ENCODE measurements at places on chromosomes 2 and 18. TPM values are rescaled to one million over a fixed set of nuclear protein-coding genes. Genes with fewer than 3 reads are reported as not detected.

DNA sequence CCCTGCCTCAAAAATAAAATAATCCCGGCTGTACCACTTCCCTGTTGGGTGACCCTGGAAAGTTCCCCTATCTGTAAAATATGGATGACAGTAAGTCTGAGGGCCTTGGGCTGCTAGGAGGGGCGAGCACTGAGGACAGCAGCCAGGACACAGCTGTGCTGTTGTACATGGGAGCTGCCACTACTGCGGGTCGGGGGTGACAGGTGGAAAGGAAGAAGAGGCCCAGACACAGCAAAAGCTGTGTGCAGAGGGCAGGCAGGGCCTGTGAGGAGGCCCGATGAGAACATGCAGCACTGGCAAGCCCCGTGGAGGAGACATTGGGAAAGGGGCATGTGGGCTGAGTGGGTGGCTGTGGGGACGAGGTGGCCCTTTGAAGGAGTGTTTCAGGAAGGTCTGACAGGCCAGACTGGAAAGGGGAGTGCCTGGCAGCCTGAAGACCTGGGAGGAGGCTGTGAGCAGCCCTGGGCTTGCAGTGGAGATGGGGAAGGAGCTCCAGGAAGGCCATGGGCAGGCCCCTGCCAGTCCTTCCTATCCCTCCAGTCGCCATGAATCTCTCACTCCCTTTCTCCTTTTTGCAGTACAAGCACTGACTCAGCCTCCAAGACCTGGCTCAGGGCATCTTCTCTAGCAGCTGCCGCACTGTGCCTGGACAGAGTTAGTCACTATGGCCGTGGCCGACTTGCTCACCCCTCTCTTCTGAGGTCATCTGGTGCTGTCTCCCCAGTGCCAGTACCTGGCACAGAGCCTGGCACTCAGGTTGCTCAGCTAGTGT lies 28.9 kb upstream of the SEMA4C start:
- DNase-seq, result no peak

DNA sequence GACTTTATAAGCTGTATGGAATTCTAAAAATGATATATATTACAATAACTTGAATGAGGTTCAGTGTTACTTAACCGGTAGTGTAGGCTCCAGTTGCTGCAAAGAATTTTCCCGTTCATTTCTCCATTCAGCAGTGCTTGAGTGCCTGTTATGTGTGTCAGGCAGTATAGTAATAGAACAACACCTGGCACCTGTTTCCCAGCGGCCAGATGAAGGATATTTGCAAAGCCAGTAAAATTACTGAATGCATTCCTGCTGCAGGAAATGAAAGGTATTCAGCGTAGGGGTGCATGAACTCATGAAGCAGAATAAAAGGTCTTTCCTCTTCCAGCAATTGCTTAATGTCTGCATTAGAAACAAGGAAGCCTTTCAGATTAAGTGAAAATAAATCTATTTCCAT lies 18.8 kb downstream of the YPEL5 start:
- DNase-seq, result no peak

DNA sequence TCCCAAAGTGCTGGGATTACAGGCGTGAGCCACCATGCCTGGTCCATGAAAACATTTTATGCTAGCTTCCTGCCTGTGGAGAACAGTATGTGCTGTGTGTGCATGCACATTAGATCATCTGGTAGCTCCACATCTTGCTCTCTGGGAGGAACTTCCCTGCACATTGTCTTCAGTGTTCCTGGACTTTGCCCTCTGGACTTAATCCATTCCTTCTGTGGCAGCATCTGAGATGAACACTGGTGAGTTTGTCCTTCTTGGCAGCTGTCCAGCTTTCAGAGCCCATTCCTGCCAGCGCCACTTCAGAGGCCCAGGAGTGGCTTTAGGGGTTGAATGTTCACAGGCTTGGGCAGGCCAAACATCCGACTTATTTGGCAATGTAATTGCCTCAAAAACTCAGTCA lies 65.2 kb downstream of the POU3F3 start:
- no peak for DNase-seq

DNA sequence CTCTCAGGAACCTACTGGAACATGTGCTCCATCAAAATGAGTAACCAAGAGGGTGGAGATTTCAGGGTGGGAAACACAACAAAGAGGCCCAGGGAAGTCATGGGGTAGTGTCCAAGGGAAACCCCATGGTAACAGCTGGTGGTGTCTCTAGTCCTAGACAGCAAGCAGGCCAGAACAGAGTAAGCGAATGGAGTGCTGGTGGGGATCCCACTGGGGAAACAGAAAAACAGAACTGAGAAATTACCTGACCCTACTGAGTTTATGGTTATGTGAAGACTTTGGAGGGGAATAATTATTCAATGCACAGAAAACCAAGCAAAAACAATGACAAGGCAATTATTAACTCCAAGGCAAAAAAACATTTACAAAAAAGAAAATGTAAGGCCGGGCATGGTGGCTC lies 16.9 kb downstream of the ERCC3 start:
- DNase-seq, result no peak

- DNase-seq, result no peak
These were observed 286.6 kb upstream of the HDAC4 start for GRCh38 chr2:239687441-239687840.

DNA sequence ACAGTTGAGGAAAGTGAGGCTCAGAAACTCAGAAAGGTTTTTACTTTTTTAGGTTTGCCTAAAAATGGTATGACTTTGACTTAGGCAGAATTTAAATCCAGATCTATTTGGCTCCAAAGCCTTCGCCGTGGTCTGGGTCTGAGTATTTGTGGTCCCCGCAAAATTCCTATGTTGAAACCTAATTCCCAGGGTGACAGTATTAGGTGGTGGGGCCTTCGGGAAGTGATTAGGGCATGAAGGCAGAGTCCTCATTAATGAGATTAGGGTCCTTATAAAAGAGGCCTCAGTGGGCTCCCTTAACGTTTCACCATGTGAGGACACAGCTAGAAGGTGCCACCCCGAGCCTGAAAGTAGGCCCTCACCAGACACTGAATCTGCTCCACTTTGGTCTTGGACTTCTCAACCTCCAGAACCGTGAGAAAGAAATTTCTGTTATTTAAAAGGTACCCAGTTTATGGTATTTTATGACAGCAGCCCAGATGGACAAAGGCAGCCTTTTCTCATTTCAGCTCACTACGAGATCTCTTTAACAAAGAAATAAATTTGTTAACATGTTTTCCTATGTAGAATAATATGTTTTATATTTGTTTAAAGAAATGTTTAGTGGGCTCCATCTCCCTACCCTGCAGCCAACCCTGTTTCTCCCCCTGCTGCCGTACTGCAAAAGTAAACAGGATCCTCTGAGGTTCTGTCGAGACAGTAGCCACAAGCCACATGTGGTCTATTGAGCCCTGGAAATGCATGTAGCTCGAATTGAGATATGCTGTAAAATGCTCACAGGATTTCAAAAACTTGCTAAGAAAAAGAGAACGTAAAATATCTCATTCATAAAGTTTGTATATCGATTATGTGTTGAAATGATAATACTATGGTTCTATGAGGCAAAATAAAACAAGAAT lies 80.6 kb downstream of the MOGAT1 start:
- no peak for DNase-seq

- peak; percentile 76 for DNase-seq
These were observed 179.0 kb downstream of the KLHL29 start for GRCh38 chr2:23563673-23564614.

DNA sequence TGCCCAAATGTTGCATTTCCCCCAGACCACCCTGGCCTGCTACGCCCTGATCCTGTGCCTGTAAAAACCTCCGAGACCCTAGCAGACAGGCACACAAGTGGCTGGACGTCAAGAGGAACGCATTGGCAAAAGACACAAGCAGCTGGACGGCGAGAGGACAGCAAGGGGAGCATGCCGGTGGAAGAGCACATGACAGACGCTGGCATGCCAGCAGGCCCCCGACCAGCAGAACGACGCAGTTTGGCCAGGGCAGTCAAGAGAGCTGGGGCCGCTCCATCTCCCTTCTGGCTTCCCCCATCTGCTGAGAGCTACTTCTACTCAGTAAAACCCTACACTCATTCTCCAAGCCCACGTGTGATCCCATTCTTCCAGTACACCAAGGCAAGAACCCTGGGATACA lies 42.1 kb downstream of the SAP130 start:
- DNase-seq, result no peak

DNA sequence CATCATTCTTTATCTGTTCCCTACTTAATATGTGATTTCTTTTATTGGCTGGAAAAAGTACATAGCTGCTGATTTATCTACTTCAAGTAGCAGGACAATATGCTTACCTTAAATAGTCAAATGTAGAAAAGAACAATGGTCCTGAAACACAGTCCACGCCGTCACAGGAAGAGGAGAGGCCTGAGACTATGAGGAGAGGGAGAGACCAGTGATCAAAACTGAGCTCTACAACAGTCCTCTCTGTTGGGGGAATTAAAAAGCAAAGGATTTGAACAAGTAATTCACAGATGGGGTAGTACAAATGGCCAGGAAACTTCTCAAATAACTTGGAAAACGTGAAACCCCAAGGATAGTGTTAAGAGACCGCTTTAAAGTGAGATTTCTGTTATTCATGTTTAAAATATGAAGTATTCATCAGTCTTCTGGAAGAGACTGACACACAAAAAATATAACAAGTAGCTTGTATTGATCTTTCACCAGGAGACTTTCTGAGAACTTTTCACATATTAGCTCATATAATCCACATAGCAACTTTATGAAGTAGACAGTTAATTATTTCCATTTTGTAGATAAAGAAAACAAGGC lies 20.2 kb downstream of the SCYGR8 start:
- DNase-seq, result no peak

GRCh38 chr18:77078690-77079070 lies 53.9 kb downstream of the MBP start:
- no peak for DNase-seq

GRCh38 chr2:86338778-86339295 lies 1.4 kb upstream of the REEP1 start:
- DNase-seq, result no peak

DNA sequence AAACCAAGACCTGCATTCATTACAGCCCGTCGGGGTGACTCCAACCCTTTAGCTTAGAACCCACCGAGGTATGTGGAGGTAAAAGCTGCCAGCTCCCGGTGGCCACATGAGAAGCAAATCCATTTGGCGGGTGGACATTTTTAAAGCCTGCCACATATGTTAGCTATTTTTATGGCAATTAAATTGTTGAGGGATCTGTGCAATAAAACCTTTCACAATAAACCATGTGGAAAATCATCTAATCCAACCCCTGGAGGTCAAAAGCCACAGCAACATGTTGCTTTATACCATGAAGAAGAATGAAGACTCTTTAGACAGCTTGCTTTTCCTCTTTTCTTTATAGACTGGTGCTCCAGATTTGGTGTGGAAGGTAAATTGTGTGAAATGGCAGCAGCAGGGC lies 176.3 kb downstream of the AGPS start:
- no peak for DNase-seq

DNA sequence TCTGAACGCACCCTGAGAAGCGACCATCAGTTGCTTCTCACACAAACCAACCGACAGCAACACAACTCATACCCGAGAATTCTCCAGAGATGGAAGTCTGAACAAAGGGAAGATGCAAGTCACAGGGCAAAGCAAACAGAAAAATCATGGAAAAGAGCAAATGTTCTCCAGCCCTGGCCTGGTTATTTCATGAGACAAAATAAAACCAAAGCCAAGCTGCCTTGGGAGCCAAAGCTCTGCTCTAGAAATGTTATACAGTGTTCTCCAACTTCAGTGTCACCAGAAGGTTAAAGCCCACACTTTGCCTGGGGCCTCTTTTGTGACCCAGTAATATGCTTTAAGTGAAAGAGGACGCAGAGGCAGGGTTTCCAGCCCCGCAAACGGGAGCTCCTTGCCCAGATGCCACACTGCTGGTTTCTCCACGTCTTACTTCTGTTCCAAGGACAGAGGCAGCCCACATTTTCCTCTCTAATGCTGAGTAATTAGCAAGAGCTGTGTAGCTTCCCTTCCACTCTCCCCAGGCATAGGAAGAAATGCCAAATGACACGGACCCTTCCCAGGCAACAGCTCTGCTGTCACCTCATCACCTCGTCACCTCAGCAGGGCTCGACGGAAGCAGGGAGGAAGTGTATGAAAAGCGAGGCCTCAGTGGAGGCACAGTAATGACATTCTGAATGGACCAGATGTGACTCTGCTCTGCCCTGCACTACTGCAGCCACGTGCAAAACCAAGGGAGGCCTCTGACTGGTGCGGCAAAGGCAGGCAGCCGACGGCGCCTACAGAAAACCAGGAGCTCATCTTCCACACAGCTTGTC lies 64.7 kb downstream of the FBXO15 start:
- DNase-seq, result no peak

DNA sequence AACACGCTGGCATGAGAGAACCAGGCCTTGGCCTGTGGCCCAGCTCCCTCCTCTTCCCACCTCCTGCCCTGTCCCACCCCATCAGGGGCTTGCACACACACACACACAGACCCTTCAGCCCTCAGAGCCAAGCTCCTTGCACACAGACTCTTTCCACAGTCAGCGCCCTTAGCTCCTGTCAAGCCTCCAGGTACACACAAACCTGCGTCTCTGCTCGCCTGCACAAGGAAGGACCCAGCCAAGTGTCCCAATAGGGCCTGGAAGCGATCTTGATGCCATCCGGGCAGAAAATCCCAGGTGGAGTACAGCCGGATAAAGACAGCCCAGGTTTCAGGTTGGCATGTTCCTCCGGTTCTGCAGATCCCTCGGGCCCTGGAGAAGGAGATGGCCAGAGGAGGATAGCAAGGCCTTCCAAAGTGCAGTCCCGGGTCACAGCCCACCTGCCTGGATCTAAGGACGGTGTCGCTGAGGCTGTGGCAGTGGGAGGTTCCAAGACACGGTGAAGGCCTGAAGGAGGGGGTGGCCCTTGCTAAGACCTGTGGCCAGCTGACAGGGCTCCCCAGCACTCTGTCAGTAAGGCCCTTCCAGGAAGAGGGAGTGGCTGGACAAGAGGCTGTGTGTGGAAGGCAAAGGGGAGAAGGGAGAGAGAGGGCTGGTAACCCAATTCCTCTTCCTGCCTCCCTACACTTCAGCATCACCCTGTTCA lies 18.5 kb upstream of the STEAP3 start:
- DNase-seq, result no peak

- DNase-seq, result no peak
These were observed 86.0 kb upstream of the TWIST2 start for GRCh38 chr2:238761868-238762267.

GRCh38 chr2:190425221-190425866 lies 17.2 kb downstream of the MFSD6 start:
- no peak for DNase-seq

SNTG2 gene
- 0.66 TPM for total RNA-seq

ZNF521 gene
- total RNA-seq, result 442 TPM

LRRC30 gene
- total RNA-seq, result not detected

DUSP19 gene
- 2.0 TPM for total RNA-seq

RAMP1 gene
- 3.1 TPM for total RNA-seq

SLC25A12 gene
- total RNA-seq, result 25.5 TPM

NT5DC4 gene
- not detected for total RNA-seq

CMPK2 gene
- total RNA-seq, result 2.3 TPM

UGT1A3 gene
- not detected for total RNA-seq

Data from cardiac muscle cell (in vitro differentiated cells and primary cell).